ENCODE measurements at places on chromosomes 3 and 15.

DNA sequence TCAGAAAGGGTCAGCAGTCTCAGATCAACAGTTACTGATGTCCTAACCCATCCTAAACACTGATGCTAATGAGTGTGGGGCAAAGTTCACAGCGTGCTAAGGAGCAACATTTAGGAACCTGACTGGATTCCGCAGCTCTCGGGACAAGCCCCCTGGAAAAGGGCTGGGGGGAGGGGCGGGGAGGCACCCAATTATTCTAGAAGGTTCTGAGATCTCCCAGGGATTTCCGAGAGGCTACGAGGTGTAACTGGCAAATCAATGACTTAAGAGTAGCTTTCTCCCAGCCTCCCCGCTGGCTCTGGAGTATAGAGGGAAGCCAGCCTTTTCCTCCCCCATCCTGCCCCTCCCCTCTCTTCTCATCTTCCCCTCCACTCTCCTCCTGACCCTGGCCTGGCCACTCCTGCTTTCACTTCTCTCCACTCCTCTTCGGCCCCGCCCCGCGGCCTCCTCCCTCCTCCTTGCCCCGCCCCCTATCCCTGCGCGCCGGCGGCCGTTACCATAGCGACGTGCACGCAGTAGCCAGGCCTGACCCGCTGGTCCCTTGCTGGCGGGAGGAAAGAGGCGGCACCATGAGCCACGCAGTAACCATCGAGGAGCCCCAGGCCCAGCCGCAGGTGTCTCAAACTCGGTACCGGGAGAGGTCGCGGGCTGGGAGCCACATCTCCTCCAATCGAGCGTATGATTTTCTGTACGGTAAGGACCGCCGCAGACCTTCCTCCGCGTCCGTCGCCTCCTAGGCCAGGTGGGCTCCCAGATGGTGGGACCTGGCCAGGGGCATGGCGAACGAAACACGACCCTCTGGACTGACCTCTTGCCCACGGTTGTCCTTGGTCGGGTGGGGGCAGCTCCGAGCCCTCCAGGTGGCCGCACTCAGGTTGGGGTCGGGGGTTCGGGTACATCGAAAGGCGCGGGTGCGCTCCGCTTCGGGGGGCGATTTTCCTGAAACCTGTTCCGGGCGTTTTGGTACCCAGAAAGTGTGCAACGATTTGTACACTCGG lies at the start of gene CFAP91:
TSS of gene CFAP91 (plus strand) at position 493 of the 998 bp plus-strand sequence. CDS start at position 570, 77 bp downstream.
- peak within 1 kb of the TSS; percentile 33 for H3K4me3 ChIP-seq
- peaks cover 8% of the 10 kb centered on the region for H3K4me1 ChIP-seq
- peaks cover 5% of the 10 kb centered on the region for H3K27me3 ChIP-seq
- no peaks in the 10 kb centered on the region for H3K36me3 ChIP-seq
- no peak within 1 kb of the TSS for H3K27ac ChIP-seq
- DNase-seq = peak; percentile 95

DNA sequence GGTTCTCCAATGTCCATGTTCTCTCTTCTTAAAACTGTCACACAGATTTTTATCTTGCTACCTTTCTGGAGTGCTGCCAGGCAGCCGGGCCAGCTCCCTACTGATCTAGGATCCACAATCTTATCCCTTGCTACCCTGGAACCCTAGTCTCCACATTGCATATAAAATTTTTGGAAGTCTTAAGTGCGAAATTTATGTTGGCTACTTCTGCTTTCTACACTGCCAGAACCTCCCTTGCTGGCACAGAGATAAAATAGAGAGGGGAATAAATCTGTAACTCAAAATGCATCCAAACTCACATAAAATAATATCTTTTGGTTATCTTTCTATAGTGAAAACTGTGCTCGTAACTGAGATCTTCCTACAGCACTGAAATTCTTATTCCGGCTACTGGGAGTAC lies 182.6 kb downstream of the ZPLD1 start:
- H3K4me1 ChIP-seq = no peaks in the 10 kb centered on the region
- no peak for DNase-seq
- no peak overlapping the region for H3K27ac ChIP-seq
- no peaks in the 10 kb centered on the region for H3K36me3 ChIP-seq
- H3K4me3 ChIP-seq = no peak overlapping the region

DNA sequence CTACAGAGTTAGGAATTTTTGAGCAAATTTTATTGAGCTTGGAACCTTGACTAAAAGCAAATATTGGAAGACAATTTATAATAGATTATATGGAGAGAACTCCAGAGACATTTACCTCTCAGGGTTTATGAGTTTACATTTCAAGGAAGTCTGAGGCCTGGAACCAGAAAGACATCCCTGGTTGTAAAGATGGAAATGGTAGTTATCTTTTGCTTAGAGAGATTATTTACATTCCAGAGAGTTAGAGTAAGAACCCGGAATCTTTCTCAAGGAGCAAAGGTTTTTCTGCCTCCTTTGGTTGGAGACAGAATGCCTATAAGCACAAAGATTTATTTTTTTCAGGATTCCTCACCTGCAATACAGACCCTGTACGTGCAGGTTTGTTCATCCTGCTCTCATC lies 458.1 kb downstream of the TBL1XR1 start:
- no peak overlapping the region for H3K4me3 ChIP-seq
- H3K4me1 ChIP-seq = no peaks in the 10 kb centered on the region

GRCh38 chr3:142705198-142705597 lies 18.6 kb upstream of the TRPC1 start:
- H3K36me3 ChIP-seq = no peaks in the 10 kb centered on the region
- H3K27ac ChIP-seq = no peak overlapping the region
- no peaks in the 10 kb centered on the region for H3K27me3 ChIP-seq
- no peak for DNase-seq

- peaks cover 70% of the 10 kb centered on the region for H3K36me3 ChIP-seq
- H3K27me3 ChIP-seq = no peaks in the 10 kb centered on the region
- H3K4me3 ChIP-seq = no peak overlapping the region
- H3K27ac ChIP-seq = no peak overlapping the region
Observed at GRCh38 chr15:99674279-99674678, 59.0 kb downstream of the LYSMD4 start.

GRCh38 chr15:73273181-73274002 lies 95.4 kb downstream of the HCN4 start:
- no peak for DNase-seq
- H3K36me3 ChIP-seq = no peaks in the 10 kb centered on the region
- H3K4me1 ChIP-seq = no peaks in the 10 kb centered on the region
- no peak overlapping the region for H3K27ac ChIP-seq

GRCh38 chr3:72768006-72768441 lies 80.2 kb downstream of the SHQ1 start:
- H3K27me3 ChIP-seq = no peaks in the 10 kb centered on the region
- H3K4me1 ChIP-seq = no peaks in the 10 kb centered on the region
- peaks cover 5% of the 10 kb centered on the region for H3K36me3 ChIP-seq

DNA sequence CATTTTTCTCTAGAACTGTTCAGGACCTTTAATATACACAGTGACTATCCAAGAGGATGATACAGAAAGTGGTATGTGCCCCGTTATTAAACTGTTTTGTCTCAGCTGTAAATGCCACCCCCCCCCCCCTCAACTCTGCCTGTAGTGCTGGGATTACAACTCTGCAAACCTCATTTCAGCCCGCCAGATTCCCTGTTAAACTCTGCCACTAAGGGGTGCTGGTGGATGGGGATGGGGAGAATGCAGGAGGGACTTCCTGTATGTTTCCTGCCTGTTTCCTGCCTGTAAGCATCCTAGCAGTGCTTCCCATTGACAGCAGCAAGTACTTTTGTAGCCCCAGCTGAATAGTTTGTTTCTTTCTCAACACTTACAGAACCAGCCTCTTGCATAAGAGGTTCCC lies 301.7 kb upstream of the RORA start:
- H3K36me3 ChIP-seq = no peaks in the 10 kb centered on the region
- DNase-seq = no peak
- H3K4me3 ChIP-seq = no peak overlapping the region
- H3K27ac ChIP-seq = no peak overlapping the region
- H3K27me3 ChIP-seq = no peaks in the 10 kb centered on the region
- H3K4me1 ChIP-seq = no peaks in the 10 kb centered on the region

DNA sequence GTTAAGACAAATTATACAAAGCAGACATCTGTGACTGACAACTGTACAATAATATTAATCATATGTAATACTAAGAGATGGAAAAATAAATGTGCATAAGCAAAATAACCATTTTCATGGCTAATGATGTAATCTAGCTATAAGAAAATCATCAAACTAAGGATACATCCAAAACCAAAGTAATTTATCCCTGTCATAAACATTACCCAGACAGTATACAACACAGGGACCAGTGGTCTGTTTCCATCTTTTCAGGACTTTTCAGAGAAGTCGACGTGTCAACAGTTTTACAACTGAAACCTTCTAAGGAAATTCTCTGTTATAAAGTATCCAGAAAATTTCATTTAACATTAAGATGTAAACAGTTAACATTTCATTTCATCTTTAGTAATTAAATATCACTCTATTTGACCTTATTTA lies 11.0 kb downstream of the THBS1 start:
- peak overlapping the region; percentile 95 for H3K27ac ChIP-seq
- H3K36me3 ChIP-seq = peaks cover 100% of the 10 kb centered on the region
- DNase-seq = no peak
- no peaks in the 10 kb centered on the region for H3K4me1 ChIP-seq
- H3K4me3 ChIP-seq = no peak overlapping the region

- no peak for DNase-seq
- no peak overlapping the region for H3K4me3 ChIP-seq
- H3K4me1 ChIP-seq = no peaks in the 10 kb centered on the region
- no peak overlapping the region for H3K27ac ChIP-seq
- no peaks in the 10 kb centered on the region for H3K36me3 ChIP-seq
Observed at GRCh38 chr3:16609927-16610580, 4.8 kb upstream of the DAZL start.

DNA sequence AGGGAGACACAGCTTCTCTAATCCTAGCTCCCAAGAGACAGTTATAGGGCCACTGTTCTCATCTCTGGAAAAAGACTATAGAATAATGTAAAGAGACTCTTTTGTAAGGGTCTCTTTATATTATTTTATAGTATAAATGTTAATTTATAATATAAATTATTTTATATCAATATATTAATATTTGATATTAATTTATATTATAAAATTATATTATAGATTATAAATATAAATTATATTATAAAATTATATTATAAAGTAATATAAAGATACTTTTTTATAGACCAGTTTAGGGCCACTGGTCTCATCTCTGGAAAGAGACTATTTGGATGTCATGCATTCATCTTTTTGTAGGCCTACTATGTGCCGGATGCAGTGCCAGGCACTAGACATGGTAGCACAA lies 53.9 kb downstream of the SV2B start:
- no peak overlapping the region for H3K4me3 ChIP-seq
- no peaks in the 10 kb centered on the region for H3K4me1 ChIP-seq
- H3K27me3 ChIP-seq = peaks cover 18% of the 10 kb centered on the region
- DNase-seq = no peak

- DNase-seq = no peak
- peak overlapping the region; percentile 6 for H3K27ac ChIP-seq
- H3K4me1 ChIP-seq = peaks cover 32% of the 10 kb centered on the region
- no peak overlapping the region for H3K4me3 ChIP-seq
- H3K36me3 ChIP-seq = peaks cover 7% of the 10 kb centered on the region
- H3K27me3 ChIP-seq = no peaks in the 10 kb centered on the region
Observed at GRCh38 chr3:63937661-63938651, 25.8 kb upstream of the SCAANT1 start.

DNA sequence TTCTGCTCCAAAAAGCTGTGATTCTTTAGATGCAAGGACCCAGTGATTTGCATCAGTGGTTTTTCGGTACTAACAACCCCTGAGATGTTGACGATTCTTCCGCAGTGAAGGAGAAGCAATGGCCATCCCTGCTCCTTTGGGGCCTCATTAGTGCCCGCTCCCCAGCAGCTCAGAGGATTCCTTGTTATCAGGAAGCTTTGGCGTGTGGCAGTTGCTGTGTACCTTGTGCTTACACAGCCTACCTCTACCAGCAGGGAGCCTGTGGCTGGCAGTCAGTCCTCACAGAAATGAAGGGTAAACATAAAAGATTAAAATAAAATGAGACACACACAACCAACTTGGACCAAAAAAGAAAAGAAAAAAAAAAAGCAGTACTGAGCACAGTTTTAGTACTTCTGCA lies 55.2 kb downstream of the CNTN3 start:
- no peaks in the 10 kb centered on the region for H3K27me3 ChIP-seq
- no peak overlapping the region for H3K27ac ChIP-seq
- no peaks in the 10 kb centered on the region for H3K36me3 ChIP-seq
- no peaks in the 10 kb centered on the region for H3K4me1 ChIP-seq
- no peak for DNase-seq
- no peak overlapping the region for H3K4me3 ChIP-seq

- H3K4me1 ChIP-seq = no peaks in the 10 kb centered on the region
- H3K27ac ChIP-seq = no peak overlapping the region
- no peaks in the 10 kb centered on the region for H3K27me3 ChIP-seq
Observed at GRCh38 chr3:184460276-184460675, 80.4 kb downstream of the CHRD start.

DNA sequence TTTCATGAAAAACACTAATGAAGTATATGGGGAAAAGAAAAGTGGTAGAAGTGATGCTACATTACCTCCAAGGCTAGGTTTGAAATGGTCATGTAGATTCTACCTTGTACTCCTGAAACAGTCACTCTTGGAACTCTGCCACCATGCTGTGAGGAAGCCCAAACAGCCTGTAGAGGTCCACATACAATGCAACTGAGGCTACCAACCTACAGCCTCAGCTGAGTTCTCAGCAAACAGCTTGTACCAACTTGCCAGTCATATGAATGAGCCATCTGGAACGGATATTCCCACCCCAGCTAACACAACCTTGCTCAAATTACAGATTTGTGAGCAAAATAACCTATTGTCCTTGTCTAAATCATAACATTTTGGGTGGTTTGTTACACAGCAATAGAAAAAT lies 193.5 kb downstream of the ULK4 start:
- H3K27me3 ChIP-seq = no peaks in the 10 kb centered on the region
- no peak overlapping the region for H3K4me3 ChIP-seq
- no peak for DNase-seq
- no peaks in the 10 kb centered on the region for H3K4me1 ChIP-seq
- no peaks in the 10 kb centered on the region for H3K36me3 ChIP-seq

DNA sequence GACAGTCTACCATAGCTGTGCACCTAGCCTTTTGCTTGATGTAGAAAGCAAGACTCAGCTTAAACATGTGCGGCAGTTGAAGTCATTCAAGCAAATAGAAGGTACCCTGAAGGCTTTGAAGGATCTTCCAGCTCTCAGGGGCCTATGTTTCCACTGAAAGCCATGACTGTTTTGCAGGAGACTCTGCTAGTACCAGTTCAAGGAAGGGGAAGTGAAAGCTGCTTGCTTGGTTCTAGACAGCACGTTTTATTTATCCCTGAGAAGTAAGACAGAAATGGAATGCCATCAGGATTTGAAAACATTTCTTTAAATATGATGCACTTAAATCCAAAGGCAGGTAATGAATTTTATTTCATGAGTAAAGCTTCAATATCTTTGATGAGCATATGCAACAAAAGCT lies 311.4 kb downstream of the PDCD6IP start:
- H3K27me3 ChIP-seq = no peaks in the 10 kb centered on the region
- no peak overlapping the region for H3K4me3 ChIP-seq
- H3K36me3 ChIP-seq = no peaks in the 10 kb centered on the region
- H3K27ac ChIP-seq = no peak overlapping the region

GRCh38 chr3:113600418-113601182 lies 68.2 kb downstream of the SIDT1 start:
- no peaks in the 10 kb centered on the region for H3K27me3 ChIP-seq
- H3K4me3 ChIP-seq = no peak overlapping the region
- no peaks in the 10 kb centered on the region for H3K36me3 ChIP-seq
- H3K4me1 ChIP-seq = no peaks in the 10 kb centered on the region
- no peak overlapping the region for H3K27ac ChIP-seq

Data from RWPE2 (cell line).